ENCODE measurements at places on chromosomes 2 and 18.

DNA sequence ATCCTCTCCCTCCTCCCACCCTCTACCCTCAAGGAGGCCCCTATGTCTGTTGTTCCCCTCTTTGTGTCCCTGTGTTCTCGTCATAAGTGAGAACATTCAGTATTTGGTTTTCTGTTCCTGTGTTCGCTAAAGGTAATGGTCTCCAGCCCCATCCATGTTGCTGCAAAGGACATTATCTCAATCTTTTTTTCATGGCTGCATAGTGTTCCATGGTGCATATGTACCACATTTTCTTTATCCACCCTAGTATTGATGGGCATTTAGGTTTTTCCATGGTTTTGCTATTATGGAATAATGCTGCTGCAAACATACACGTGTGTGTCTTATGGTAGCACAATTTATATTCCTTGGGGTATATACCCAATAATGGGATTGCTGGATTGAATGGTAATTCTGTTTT lies 33.0 kb downstream of the PUM2 start:
- DNase-seq = no peak

GRCh38 chr2:100614455-100615000 lies 51.7 kb downstream of the PDCL3 start:
- DNase-seq = no peak

DNA sequence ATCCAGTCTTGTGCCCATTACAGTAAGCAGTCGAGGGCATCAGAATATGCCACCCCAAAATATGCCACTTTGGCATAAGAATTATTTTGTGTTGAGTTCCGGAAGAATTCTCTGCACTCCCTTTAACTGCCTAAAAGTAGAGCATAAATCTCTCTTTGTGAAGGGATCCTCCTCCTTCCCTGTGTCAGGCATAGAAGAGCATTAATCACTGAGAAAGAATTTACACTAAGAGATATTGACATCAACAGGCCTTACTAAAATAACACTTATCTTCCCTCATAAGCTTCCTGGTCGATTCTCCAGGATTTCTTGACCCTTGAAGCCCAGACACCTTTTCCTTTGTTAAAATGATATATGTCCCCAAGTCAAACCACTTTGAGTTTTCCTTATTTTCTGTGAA lies 27.6 kb upstream of the KYNU start:
- DNase-seq = no peak

GRCh38 chr2:238865744-238866355 lies 18.0 kb downstream of the TWIST2 start:
- DNase-seq = no peak

- peak; percentile 84 for DNase-seq
These were observed 282.2 kb upstream of the SOX11 start for GRCh38 chr2:5409898-5410381.

DNA sequence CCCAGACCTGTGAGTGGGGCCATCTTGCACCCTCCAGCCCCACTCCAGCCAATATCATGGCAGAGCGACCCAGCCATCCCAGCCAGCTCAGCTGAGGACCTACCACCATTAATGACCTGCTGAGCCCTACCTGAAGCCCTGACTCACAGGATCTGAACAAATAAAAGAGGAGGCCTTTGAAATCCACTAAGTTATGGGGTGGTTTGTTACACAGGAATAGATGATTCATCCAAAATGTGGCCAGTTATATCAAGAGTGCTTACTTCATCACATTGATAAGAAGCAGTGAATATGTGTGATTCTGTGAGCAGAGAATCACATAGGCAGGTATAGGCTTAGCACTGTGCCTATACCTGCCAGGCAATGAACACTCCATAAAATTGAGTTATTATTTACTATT lies 34.7 kb upstream of the FAM124B start:
- DNase-seq = no peak

GRCh38 chr2:190664240-190664639 lies 15.4 kb downstream of the NAB1 start:
- no peak for DNase-seq

- no peak for DNase-seq
These were observed 129.9 kb downstream of the SPTBN1 start for GRCh38 chr2:54586062-54586461.

DNA sequence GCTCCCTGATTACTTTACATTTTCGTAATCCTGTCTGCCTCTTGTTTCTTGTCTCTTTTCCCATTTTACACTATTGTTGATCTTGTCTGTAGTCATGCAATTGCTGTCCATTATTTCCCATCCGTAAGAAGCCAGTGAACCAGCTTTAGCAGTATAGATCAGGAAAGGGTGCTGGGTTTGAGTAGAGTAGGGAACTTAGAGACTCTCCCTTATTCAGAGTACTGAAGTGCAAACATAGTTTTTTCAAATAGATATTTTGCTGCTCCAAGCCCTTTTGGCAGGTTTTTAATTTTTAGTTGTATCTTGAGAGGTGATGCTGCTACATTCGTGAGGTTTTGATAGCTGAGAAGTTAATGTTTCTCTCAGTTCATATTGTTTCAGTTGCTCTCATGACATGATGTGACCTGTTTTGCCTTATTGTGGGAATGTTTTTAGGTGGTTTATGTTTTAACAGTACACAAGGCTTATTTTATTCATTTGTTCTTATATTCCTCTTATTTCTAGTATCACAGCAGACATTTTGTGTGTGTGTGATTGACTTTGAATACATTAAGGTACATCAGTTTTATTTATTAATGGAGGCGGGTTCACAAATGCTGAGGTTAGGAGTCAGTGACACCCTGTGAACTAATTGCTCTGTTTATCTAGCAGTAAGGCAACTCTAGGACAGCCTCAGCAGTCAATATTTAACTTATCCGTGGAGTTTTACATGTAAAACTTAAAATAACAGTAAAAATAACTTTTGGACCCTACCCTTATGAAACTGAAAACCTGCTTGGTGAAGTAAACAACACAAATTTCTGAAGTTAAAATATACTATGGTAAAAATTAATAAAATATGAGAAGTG lies 118.4 kb downstream of the ZNF407 start:
- DNase-seq = no peak

- no peak for DNase-seq
These were observed 3.2 kb downstream of the ANKRD44 start for GRCh38 chr2:197307236-197307932.

- DNase-seq = no peak
These were observed 138.4 kb downstream of the OTX1 start for GRCh38 chr2:63189026-63189425.

- DNase-seq = no peak
These were observed 34.8 kb downstream of the LIPG start for GRCh38 chr18:49596687-49597086.

DNA sequence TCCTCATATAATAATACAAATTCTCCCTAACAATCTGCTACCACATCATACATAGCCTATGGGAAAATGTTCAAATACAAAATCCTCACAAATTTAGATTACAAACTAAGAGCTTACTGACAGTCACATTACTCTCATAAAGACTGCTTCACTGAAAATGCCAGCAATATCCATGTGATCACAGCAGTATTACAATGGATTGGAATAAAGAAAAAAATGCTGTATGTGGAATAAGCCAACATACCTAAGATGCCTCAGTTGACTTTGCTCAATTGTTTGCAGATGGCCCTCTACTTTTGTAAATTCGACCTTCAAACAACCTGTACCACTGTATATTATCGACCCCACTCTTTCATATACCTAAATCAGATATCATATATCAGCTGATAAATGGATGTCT lies 88.7 kb downstream of the DYM start:
- DNase-seq = no peak

DNA sequence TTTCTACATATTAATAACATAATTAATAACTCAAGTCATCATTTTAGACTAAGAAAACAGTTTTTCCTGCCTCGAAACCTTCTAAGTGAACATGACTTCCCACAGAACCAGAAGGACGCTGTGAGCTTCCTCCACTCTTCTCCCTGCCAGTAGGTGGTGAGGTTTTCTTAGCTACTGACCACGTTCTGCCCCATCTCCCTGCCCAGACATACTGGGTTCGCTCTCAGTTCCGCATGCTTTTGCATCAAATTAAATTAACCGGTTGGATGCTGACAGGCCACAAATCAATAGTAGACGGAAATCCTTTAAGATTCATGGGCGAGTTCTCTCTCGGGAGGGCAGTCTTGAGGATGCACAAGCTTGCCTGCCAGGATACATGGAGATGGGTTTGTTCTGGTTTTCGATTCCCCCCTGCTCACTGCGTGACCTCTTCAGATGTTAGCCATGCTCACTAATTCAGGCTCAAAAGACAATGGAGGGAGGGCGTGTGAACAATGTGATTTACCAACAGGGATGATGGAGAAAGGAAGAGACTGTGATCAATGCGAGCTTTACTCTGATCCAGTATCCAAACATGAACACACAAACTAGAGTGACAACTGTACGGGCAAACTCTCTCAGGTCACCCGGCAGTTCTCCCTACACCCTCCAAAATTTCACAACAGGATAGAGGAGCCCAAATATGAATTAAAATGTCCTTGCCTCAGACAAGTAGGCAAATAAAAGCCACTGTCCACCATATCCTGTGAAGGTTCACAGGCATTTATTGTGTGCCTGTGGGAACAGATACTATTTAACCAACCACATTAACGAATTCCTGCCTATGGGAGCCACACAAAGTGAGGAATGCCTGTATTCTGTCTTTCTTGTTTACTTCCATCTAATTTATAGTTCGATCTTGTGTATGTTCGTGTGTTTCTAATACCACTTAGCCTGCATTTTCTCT lies 375.7 kb downstream of the EIPR1 start:
- DNase-seq = peak; percentile 8

Data from DMS153 (cell line).